A673 (cell line): ENCODE measurements at places on chromosomes 2 and 18.

DNA sequence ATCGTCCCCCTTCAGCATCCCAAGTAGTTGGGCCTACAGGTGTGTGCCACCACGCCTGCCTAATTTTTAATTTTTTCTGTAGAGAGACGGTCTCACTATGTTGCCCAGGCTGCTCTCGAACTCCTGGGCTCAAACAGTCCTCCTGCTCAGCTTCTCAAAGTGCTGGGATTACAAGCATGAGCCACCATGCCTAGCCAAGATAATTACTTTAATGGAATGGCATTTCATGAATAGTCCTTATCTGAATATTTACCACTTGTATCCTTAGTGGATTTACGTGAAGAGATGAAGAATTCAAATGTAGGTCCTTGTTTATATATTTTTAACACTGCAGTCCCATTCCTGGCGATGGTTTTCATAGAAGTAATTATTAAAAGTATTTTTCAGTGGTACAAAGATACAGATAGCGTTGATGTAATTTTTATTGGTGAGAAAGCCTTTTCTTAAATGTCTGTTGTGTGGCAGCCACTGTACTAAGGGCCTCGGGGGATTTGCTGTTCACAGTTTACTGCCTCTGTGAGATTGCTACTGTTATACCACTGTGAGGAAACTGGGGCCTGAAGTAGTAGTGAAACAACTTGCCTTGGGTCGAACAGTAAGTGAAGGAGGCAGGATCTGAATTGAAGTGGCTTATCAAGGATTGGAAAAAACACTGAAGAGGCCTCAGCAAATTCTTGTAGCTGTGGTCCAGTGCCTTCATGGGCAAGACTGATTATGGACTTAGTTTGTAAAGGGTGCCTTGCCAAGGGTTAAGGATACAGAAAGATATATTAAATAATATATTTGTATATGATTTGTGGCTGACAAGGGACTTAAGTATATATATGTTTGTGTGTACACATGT is 151.2 kb downstream of the PRPF40A start:
- DNase-seq, result peak; percentile 58

DNA sequence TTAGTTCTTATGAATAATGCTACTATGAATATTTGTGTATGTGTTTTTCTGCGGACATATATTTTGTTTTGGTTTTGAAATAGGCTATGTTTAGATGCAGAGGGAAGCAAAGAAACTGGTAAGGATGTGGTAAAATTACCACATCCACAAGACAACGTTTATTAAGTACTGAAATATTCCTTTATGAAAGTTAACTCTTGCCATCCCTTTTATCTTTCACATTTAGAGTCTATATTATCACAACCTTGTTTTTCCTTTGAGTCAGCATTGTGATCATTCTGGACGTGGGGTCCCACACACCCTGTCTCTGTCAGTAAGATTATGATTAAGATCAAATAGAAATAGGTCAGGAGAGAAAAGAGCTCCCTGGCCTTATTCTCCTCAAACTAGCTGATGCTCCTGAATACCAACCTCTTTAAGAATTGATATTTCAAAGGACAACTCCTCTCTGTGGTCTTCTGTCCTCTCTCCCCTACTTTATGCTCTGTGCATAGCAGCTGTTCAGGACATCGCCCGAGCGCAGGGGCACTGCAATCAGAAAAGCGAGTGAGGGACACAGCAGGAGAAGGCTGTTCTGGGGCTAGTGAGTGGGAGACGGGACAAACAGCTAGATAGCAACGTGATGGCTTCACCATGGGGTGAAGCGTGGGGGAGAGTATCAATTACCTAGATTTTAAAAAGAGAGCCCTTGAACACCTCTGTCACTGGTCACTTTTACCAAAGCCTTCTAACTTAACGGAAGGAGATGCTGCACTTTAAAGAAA is 12.2 kb downstream of the METAP1D start:
- no peak for DNase-seq

GRCh38 chr18:12279781-12280531 is 25.8 kb downstream of the CIDEA start:
- DNase-seq, result no peak

DNA sequence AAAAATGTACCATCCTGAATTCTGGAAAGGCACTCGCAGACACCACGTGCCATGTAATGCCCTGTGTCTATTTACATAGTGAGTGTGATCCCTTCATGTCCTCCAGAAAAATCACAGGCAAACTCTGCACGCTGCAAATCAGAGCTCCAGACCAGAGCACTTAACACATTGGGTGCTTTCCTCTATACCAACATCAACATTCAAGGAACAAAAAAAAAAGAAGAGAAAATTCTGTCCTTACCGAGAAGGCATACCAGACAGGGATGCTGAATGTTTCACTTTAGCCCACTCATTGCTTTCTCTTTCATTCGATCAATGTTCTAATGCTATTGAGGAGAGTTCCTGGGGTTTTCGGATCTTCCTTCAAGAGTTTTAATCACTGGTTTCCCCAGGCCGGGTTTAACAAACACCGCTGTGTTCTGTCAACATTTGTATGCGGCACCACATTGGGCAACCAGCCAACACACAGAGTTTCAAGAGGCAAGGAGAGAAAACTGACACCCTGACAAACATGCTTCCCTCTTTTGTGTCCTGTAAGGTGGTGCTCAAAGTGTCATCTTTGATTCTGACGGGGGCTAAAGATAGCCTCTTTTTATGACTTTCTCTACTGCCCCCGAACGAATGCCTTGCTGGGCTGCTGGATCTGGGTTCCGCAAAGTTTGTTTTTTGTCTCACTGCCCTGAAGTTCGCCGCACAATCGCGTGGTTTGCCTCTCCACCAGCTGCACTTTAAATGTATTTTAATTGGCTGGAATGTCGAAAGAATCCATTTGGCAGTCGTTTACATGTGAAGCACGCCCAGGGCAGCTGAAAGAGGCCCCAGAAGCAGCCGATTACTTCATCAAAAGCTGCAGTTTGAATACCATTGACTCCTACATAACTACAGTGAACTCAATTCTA is 106.4 kb upstream of the NCKAP5 start:
- DNase-seq, result peak; percentile 94

DNA sequence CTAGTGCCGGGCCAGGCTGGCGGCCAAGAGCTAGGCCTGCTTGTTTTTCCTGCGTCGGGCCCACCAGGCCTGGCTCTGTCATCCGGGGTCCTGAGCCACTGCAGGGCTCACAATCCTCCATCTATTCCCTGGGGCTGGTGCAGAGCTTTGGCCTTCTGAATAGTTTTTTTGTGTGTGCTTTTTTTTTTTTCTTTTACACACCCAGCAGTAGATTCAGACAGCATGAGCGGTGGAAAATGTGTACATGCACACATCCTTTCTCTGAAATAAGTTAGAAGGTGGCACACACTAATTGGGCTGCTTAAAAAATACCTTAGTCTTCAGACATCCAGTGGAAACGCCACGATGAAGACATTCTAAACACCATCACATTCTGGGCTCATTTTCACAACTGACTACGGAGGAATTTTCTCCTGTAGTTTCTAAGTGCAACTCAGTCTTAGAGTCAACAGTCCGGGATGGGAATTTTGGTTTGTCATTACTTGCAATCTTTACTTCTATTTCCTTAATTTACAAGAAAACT is 6.1 kb downstream of the ZFP36L2 start:
- no peak for DNase-seq

DNA sequence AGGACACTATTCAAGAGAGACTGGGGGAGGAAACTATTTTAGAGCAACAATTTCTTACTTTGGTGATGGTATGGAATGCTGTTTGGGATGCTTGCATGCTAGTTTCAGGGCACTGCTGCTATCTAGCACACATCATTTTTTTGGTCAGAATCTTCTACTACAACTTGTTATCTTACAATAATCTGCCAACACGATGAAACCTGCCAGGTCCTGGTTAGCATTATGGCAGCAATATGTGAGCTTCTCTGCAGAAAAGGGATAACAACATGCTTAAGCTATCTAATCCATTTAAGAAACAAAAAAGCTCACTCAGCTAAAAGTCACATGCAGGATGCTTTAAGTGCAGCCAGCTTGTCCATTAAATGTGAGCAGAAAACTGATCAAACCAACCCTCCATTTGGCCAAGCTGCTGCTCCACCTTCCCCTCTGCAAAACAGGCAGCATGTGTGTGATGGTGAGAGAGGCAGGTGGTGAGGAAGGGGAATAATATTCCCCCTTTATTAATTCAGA is 30.1 kb downstream of the GAREM2 start:
- DNase-seq, result no peak

- no peak for DNase-seq
Observed at GRCh38 chr2:15808944-15809343, 131.4 kb upstream of the MYCN start.

- no peak for DNase-seq
Observed at GRCh38 chr2:25310965-25311864, 30.5 kb downstream of the DNMT3A start.

GRCh38 chr2:148643421-148643820 is 1.1 kb upstream of the EPC2 start:
- no peak for DNase-seq
